D721Med (cell line): ENCODE measurements at places on chromosomes 2 and 18.

- no peak for DNase-seq
Observed at GRCh38 chr2:3168230-3168891, 209.3 kb downstream of the EIPR1 start.

GRCh38 chr2:226136739-226137138 lies 662.9 kb downstream of the IRS1 start:
- DNase-seq, result no peak

DNA sequence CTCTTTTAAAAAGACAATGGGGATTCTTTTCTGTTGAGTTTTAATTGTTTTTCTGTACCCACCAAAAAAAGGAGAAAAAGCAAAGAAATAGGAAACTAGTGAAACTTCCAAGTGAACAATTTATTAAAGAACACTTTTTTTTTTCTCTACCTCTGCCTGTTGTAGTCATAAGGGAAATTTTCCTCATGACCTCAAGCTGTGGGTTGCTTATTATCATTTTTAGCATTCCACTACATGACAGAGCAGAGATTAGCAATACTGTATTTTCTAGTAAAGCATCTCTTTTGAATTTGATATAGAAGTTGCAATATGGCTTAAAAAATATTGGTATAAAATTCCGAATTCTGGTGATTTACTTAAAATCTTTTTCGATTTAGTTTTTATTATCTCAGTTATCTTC lies 87.9 kb upstream of the LRRTM1 start:
- DNase-seq, result no peak

- no peak for DNase-seq
Observed at GRCh38 chr2:24886126-24886501, 33.9 kb downstream of the ADCY3 start.

- DNase-seq, result no peak
Observed at GRCh38 chr2:177164131-177164530, 48.5 kb upstream of the HNRNPA3 start.
